ENCODE measurements at places on chromosomes 4 and X.

DNA sequence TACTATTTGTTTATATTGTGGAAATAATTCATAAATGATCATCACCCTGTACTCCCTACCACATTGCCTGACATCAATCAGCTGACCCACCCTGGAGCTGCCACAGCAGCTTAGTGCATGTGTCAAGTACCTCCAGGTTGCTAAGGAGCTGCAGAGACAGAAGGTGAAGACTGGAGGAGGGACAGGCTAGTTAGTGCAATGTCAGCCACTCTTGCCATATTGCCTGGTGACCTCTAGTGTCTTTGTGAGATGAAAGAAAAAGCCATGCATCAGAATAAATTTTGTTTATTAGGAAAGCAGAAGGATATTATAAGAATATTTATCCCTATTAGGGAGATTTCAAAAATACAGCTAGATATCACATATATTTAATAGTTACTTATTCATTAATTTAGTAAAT, 243.9 kb upstream of the FAT4 start:
- DNase-seq, result no peak

DNA sequence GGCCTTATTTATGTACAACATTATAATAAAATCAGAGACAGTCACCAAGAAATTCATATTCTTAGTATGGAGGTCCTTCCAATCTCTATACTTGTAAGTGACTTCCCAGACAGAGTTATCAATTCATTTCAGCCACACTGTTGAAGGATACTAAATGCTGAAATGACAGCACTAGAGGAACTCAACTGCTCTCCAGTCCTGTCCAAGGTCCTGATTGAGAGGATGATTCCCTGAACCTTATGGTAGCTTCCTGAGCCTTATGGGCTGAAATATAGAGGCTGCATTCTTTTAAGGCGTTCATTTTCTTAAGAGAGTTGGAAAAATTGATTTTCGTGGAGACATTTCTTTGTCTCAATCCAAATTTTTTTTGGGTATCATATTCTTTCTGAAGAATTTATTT, 205.9 kb downstream of the TLL1 start:
- no peak for DNase-seq

DNA sequence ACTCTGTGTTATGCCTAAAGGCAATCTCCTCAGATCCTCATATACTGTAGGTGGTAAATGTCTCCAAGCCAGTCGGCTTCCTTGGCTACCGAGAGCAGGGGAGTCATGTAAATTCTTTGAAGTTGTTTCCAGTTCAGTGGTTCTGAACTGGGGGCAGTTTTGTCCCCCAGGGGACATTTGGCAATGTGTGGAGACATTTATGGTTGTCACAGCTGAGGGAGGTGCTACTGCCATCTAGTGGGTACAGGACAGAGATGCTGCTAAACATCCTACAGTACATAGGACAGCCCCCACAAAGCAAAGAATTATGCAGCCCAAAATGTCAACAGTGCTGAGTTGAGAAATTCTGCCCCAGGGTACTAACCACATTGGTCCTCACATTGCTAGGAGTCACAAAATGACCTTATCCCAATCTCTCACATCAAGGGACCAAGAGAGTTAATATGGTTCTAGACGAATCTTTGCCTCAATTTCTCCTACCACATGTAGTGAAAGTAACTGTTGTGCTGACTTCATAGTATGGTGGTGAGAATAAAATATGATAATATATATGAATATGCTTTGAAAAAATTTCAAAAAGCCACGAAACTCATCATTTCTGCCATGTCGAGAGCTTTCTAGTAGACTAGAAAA, 104.4 kb upstream of the ARHGAP24 start:
- peak; percentile 68 for DNase-seq

DNA sequence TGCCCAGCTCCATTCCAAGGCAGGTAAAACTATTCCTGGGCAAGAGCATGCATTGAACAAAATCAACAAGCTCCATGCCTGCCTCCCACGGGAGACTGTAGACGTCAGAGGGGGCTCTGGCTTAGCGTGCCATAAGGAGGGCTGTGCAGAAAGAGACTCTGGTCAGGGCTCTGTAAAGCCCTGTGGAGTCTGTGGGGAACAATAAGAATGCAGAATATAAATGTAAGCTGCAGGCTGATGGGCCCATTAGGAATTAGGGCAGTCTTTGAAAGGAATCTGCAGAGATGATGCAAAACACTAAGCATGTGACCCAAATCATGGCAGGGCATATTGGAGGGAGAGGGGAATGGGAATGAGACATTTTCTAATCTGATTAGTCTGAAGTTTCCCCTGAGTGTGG, 170.3 kb downstream of the EFHC2 start:
- DNase-seq, result no peak

DNA sequence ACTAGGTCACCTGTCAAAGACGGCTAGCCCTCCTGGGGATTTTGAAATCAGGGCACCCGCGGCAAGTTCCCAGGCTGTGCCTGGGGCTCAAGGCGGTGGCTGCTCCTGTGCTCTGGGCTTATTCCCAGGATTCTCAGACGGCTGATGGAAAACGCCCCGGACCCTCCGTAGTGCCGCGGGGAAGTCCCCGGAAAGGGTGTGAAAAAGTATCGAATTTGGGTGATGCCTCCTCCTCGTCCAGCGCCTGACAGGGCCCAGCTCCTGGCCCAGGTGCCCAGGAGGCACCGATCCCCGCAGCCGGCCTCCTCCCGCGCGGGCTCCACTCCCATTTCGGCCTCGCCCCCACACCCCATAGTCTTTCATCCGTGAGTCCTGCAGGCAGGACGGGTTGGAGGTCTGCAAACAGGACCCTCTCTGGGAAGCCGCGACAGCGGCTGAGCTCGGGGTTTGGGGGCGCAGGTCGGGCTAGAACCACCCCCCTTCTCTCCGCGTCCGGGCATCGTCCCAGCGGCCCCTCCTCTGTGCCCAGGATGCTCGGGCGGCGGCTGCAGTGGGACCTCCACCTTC, 1.1 kb upstream of the NSG1 start:
- DNase-seq, result no peak

DNA sequence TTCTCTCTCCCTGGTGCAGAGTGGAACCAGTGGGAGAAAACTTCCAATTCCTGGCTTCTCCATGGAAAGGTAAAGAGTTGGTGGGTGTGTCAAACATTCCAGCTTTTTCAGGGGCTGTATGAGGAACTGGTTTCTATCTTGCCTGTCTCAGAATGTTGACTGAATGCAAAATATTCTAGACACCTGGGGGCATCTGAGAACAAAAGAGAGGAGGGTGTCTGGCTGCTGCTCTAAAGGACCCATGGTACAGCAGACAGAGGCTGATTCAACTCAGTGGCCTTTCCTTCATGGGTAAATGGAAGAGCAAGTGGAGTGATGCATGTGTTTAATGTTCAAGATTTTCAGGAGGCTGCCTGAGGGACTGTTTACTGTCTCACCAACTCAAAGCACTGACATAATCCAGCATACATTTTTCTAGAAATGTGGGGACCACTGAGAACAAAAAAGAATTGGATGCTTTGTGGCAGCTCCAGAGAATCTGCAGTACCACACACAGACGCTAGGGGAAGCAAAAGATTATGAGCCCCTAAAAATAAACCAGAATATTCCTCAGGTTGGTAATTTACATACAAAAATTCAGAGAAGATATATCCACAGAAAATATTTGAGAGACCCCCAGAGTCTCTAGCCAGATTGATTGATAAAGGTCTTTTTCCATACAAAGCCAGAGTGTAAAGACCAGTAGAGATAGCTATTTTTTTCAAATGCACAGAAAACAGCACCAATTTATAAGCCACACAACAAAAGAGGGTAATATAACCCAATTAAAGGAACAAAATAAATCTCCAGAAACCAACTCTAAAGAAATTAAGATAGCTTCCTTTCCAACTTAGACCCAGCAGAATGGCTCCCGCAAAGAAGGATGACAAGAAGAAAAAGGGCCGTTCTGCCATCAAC, 48.0 kb upstream of the STARD8 start:
- no peak for DNase-seq

DNA sequence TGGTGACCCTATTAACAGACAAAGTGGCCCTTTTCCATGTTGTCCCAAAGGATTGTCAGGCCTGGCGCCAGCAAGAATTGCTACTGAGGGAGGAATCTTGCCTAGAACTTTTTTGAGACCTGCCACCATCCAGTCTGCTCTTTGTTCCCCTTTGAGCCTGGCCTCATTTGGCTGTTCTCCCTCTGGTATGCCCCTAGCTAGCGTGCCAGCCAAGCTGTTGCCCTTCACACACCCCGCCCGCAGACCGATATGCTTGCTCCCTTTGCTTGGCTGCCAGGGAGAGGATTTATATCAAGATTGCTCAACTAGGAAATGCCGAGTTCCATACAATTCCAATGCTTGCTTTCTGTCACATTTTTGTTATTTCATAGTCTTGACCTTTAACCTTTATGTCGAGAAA, 24.4 kb downstream of the IGSF1 start:
- DNase-seq, result no peak

DNA sequence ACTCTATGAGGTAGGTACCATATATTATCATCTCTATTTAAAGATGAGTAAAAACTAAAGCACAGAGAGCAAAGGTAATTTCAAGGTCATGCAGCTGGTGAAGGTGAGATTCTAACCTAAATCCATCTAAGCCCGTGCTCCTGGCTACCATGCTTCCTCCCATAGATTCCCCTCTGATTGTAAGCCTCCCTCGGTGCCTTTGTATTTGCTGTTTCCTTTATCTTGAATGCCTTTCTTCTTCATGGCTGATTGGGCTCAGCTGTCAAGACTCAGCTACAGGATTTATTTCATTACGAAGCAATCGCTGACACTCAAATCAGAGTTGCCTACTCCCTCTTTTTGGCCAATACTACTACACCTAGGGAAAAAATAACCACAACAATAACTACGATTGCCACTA, 217.1 kb downstream of the ARAP2 start:
- DNase-seq, result no peak

DNA sequence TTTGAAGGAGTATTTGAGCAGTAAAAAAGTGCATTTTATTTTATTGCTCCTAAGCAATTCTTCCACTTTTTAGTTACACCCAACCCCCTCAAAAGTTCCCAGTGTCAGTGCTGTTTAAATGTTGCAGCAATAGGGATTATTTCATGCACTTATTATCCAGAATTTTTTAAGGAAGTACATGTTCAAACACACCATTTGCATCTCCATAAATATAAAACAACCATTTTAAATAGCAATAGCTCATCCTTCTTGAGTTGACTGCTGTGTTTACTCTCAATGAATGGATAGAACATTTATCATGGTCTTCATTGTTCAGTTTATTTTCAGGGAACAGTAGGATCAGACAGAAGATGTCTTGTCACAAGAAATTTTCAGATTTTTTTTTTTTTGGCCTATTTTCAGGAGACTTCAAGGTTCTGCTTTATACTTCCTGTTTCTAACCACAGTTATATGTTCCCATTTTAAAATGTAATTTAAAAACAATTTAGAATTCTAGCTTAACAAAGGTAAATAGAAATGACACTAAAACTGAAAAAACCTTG, 171.9 kb downstream of the TMA16 start:
- no peak for DNase-seq

DNA sequence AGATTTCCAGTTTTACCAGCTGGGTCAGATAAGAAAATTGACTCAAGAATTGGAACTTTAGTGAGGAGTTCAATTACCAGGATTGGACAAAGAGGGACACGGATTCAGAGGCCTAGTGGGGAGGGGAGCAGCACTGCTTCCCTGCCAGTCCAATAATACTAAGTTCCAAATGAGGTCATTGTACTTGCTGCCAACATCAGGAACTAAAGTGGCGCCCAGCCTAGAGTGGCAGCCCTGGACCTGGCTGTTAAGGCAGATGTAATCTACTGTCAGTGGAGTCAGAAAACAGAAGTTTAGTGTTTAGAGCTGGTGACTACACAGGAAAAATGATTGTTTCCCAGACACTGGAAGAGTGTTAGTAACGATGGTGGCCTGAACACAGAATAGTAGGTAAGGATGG, 42.7 kb upstream of the RAPGEF2 start:
- no peak for DNase-seq

DNA sequence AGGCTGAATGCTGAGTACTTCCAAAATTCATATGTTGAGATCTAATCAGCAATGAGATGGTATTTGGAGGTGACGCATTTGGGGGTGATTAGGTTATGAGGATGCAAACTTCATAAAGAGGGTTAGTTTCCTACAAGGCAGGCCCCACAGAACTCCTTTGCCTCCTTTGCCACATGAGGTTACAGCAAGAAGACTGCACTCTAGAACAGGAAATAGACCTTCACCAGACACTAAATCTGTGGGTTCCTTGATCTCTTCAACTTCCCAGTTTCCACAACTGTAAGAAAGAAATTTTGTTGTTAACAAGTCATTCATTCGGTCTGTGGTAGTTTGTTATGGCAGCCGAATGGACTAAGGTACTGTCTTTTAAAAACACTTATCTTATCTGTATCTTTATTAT, 681.9 kb upstream of the HS3ST1 start:
- no peak for DNase-seq

DNA sequence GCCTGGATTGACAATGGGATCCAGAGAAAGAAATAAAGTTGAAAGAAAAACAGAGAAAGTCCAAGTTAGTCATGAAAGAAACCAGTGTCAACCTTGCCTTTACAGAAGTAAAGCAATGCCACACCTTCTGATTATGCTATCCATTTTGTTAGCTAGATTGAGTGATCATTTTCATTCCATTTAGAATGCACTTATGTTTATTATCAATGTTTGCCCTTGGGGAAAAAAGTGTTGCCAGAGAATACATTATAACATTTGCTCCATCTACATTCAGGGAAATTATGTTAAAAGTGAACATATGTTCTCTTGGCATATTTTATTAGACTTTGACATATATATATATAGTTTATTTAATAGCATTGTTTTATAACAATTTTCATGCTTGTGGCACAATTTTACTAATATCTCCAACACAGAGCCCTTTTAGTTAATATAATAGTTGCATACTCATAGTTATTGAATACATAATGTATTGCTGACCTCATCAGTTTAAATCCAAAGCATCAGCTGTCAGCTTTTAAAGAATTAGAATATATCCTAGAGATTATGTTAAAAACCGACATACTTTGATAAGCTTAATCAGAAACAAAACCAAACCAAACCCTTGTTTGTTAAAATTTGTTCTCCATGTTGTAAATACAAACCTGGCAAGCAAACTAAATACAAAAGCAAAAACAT, 134.2 kb downstream of the SORBS2 start:
- no peak for DNase-seq

GRCh38 chr4:113113151-113113550, 63.7 kb downstream of the ANK2 start:
- DNase-seq, result no peak

Data from muscle of back (tissue), 13 donors.